Activated CD4-positive, alpha-beta T cell treated with anti-CD3 and anti-CD28 coated beads, Interleukin-2, amount 10 ng/mL, durations not matched to agents 7 days and 5 days (primary cell): ENCODE measurements at places on chromosomes 4 and X. TPM values are rescaled to one million over a fixed set of nuclear protein-coding genes. Genes with fewer than 3 reads are reported as not detected.

The NMU gene
- 0.87 TPM for total RNA-seq

The L1CAM gene
- total RNA-seq: 1.9 TPM

The AMER1 gene
- 4.2 TPM for total RNA-seq

The FOXO4 gene
- total RNA-seq: 13.5 TPM

The NHS gene
- 1.2 TPM for total RNA-seq

GRCh38 chr4:10582059-10582686, 102.4 kb downstream of the CLNK start:
- no peak overlapping the region for H3K27ac ChIP-seq
- no peaks in the 10 kb centered on the region for H3K36me3 ChIP-seq
- peak; percentile 30 for DNase-seq
- no peaks in the 10 kb centered on the region for H3K27me3 ChIP-seq
- no peak overlapping the region for H3K4me3 ChIP-seq

DNA sequence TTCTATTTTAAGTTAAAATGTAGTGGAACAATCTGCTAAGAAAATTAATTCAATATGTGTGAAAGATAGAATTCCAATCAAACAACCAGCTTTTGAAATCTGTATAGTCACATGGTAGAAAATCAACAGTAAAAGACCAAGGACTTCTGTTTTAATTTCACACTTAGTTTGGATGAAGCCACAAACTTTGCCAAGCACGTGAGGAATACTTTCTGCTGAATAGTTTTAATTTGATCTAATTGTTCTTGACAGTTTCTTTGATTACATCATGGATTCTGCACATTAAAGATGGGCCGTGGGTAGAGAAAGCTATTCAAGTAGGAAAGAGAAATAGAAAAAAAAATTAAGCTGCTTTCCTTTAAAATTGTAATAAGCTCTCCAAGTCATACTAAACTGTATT, 137.9 kb upstream of the FAM241A start:
- no peak overlapping the region for H3K4me3 ChIP-seq
- peaks cover 2% of the 10 kb centered on the region for H3K27me3 ChIP-seq
- no peak for DNase-seq
- H3K36me3 ChIP-seq: no peaks in the 10 kb centered on the region

GRCh38 chrX:16725072-16725471, 5.7 kb downstream of the SYAP1 start:
- H3K4me3 ChIP-seq: no peak overlapping the region
- no peaks in the 10 kb centered on the region for H3K27me3 ChIP-seq
